Colonic mucosa (tissue), 4 donors: ENCODE measurements at places on chromosomes 5 and 9. TPM values are rescaled to one million over a fixed set of nuclear protein-coding genes. Genes with fewer than 3 reads are reported as not detected.

GRCh38 chr5:43997647-43998272, 391.5 kb downstream of the FGF10 start:
- no peak for DNase-seq

- no peak for DNase-seq
Observed at GRCh38 chr5:164058621-164059020, 553.2 kb downstream of the MAT2B start.

- DNase-seq, result peak; percentile 66
Observed at GRCh38 chr5:114377946-114378345, 16.1 kb downstream of the KCNN2 start.

DNA sequence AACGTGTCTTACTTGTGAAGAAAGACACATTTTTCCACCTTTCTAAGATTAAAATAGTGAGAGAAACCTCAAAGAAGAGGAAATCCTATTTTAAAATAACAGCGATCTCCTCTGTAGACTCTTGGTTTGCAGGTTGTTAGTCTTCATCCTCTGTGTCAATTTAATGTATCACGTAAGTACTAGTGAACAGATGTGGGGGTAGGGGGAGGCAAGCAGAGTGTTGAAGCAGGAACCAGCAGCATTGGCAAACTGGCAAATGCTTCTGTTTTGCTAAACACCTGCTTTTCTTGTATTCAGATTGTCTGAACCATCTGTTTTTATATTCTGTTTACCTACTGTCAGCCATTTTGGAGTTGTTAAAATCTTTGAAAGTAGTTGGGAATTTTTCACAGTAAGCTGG, 159.3 kb upstream of the TLX3 start:
- no peak for DNase-seq

DNA sequence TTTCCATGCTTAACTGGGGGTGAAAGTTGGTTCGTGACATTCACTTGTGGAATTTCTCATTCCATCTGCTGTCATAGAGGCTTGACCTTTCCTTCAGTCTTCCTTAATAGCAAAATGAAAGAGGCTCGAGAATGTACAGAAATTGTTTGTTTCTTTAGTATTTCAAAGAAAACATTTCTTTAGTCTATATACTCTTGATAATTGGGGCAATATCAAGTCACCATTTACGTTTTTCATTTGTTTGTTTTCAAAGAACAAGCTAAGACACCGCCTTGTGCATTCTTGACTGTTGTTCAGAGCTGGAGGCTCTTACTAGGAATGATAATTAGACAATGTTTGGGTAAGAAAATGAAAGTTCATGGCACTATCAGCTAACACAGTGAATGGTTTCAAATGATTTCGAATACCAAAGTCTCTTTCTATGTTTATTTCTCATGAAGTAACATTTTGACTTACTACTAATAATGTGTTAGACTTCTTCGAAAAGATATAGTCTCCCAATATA, 835.4 kb downstream of the SEMA5A start:
- no peak for DNase-seq

DNA sequence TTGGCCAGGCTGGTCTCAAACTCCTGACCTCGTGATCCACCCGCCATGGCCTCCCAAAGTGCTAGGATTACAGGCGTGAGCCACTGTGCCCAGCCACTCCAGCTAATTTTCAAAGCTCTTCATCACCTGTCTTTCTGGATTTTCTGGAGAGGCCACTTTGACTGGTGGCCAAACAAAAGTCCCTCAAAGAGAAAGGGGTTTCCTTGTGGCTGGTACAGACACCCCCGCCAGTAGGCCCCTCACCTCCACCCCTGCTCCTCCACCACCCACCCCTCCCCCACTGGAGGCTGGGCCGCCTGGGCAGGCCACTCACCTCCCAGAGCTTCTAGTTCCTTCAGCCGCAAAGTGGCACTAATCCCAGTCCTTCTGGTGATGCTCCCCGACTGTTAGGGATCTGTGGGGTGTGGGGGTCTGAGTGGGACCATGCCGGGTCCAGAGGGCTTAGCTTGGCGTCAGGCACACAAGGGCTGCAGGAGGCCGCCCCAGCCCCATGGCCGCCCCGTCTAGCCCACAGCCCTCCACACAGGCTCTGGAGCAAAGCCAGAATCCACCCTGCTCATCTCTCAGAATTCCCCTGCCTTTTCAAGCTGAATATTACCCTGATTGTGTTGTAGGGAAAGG, 182.0 kb upstream of the IER5L start:
- no peak for DNase-seq

GABRA6 gene
- not detected for total RNA-seq

PCDHGA2 gene
- 0.50 TPM for total RNA-seq

PCDHB10 gene
- 0.17 TPM for total RNA-seq
